ENCODE measurements at places on chromosomes 6 and 20. TPM values are rescaled to one million over a fixed set of nuclear protein-coding genes. Genes with fewer than 3 reads are reported as not detected.

Gene SLC22A16
- total RNA-seq = not detected

DNA sequence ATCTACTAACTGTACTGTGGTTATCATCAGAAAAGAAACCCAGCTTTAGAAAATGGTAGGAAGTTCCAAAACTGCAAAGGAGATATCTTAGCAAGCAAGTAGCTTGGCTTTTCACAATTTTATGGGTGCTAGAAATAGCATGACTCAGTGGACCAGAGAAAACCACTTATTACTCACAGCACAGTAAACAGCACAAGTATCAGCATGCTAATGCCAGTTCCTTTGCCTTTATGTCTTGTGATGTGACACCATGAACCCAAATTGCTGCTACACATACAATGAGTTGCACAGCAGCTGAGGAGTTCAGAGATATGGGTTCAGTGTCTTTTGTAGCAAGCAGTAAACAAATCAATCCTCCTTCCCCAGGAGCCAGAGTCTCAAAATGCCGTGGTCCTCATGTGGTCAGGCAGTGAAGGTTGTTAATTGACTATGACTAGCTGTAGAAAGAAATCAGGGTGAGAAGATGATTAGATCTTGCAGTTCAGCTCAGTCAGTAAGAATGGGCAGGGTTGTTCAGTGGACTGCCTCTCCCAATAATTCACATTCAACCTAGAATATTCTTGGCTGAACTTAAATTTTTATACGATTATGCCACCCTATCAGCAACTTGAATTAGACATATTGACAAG lies 73.3 kb downstream of the OPRM1 start:
- DNase-seq = no peak

GRCh38 chr6:42125231-42125630 lies 17.2 kb downstream of the C6orf132 start:
- no peak for DNase-seq

DNA sequence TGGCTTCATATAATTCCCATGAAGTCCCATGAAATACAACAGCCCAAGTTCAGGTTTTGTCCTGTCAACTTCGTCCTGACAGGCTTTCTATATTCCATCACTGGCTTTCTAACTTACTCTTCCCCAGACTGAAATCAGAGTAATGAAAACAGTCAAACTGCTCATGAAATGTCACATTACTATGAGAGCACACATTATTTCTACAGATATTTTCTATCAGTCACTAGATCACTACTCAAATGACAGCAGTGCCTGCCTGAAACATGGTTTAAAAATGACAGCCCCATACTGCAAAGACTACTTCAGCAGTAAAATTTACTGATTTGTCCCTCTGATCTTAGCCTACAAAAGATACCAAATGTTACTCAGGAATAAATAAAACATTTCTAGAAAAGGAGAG lies 442.9 kb upstream of the SOX4 start:
- DNase-seq = no peak

Gene RSPH9
- 0.63 TPM for total RNA-seq

DNA sequence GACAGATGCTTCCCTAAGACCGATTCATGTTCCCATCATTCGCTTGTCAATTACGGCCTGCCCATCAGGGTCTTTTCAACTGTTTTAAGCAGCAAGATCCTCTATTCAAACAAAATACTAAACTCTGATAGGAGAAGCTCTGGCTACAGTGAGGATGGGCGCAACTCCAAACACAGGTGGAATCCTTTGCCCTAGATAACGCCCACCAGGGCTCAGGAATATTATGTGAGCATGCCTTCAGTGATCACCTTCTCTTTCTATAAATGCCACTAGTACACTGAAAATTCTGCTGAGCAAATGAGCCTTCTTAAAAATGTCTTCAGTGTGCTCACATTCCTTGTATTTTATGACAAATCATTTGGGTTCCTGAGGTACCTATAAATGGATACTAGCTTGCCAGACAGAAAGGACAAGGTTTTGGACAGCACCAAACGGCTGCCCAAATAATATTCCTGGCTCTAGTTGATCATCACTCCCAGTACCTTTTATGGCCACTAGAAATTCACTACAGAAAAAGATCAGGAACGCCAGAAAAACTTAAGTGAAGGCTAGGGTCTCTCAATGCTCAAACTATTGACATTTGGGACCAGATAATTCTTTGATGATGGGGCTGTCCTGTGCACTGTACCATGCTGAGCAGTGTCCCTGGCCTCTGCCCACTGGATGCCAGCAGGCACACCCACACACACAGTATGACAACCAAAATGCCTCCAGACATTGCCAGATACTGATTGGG lies 13.1 kb downstream of the ZNF217 start:
- DNase-seq = no peak

DNA sequence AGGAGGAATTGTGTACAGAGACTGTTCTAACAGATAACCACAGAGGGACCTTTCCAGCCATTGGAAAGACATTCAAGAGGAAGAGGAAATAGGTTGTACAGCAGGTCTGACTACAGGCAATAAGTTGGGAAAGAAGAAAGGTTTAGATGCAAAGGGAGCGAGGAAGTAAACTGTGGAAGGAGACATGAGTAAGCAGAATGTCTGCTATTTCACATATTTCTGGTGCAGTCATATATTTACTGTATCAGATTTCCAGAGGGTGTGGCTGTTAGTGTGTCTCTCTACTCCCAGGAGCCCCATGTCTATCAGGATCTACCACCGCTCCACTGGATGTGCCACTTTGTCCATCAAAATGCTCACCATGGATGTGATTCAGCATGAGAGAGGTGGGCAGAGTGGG lies 25.9 kb downstream of the MRS2 start:
- DNase-seq = no peak
